Osteocyte (in vitro differentiated cells): ENCODE measurements at places on chromosomes 5 and 9. TPM values are rescaled to one million over a fixed set of nuclear protein-coding genes. Genes with fewer than 3 reads are reported as not detected.
A peak's percentile ranks its signal among the peaks of the same experiment; 100 is the strongest.

ZNF658 gene
- 5.1 and 5.5 TPM in 2 replicates for total RNA-seq

DRD1 gene
- total RNA-seq: not detected in 2 replicates

GABRA6 gene
- not detected in 2 replicates for total RNA-seq

CENPH gene
- total RNA-seq: 5.3 and 7.7 TPM in 2 replicates

TSTD2 gene
- total RNA-seq: 23.3 and 28.4 TPM in 2 replicates

SELENOP gene
- total RNA-seq: 55.8 and 70.3 TPM in 2 replicates

DNA sequence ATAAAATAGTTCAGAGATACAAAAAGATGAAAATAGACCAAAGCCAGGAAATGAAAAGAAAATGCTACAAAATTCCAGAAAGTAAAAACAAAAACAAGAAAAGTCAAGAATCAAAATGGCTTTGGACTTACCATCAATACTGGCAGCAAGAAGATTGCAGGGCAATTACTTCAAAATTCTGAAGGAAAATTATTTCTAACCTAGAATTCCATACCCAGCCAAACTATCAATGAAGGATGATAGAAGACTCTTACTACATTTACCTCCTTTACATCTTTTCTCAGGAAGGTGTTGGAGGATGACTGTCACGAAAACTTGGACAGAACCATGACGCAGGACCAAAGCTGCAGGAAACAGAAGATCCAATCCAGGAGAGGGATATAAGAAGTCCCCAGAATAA, 46.8 kb downstream of the EGFLAM start:
- peak; percentile 3 for DNase-seq

DNA sequence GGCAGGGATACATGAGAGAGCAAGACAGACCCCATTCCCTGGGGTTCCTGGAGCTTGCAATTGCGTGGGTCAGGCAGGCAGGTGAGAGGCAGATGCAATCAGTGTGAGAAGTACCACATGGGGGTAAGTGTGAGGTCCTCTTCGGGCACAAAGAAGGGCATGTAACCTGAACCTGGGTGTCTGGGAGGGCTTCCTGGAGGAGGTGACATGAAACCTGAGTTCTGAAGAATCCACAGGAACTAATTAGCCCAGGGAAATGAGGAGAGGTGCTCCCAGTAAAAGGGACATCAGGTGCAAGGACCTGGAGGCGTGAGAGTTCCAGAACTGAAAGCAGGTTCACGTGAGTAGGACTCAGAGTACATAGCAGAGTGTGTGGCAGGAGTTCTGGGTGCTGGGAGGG, 2.5 kb downstream of the AMBP start:
- DNase-seq: no peak

DNA sequence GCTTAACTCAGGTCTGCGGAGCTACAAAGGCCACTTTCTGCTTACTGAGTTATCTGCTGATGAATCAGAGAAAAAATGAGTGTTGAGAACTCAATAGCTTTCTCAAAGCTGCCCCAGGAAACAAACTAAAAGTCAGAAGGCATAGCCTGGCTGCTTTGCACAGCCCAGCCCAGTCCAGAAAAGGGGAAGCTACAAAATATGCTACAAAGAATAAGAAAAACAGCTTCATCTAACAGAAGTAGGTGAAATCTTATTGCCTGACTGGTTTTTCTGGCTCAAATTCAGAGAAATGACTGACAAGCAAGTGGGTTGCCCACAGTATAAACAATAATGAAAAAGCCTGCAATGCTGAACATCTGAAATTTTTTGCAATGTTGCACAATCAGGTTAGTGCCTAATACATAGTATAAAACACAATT, 156.2 kb downstream of the PPP2R2B start:
- DNase-seq: no peak
